ENCODE measurements at places on chromosomes 7 and 10.

GRCh38 chr7:131570401-131570800 is 14.0 kb upstream of the PODXL start:
- no peak for DNase-seq

- no peak for DNase-seq
Observed at GRCh38 chr10:68247931-68248330, 16.0 kb upstream of the ATOH7 start.

DNA sequence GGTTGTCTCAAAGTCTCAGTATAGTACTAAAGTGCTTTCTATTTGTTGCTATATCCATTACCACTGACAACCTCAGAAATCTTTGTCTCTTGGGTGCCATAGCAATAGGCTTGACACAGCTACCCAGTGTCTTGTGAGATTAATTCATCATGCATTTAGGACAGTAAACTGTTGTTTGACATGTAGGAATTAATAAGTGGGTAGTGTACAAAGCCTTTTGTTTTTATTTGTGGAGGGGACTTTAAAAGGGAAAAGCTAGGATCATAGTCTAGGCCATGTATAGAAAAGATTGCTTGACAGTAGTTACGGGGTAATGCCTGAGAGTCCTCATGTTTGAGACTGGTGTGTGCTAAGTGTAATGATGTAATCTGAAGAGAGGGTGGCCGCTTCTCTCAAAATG is 102.6 kb upstream of the AGR3 start:
- DNase-seq, result no peak

DNA sequence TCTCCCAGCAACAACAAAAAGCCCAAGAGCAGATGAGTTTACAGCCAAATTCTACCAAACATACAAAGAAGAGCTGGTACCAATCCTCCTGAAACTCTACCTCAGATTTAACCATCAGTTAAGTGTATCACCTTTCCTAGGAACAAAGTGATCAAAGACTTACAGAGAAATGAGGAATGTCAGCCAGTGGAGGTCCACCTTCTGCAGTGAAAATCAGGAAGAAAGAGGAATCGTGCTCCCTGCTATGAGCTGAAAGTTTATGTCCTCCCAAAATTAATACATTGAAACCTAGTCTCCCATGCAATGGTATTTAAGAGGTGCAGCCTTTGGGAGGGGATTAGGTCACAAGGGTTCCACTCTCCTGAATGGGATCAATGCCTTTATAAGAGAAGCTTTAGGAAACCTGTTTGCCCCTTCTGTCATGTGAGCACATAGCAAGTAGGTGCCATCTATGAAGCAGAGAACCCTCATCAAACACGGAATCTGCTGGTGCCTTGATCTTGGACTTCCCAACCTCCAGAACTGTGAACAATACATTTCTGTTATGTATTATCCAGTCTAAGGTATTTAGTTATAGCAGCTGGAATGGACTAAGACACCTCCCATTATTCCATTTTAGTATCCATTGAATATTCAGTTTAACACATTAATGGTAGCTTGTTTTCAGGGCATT is 139.0 kb upstream of the FZD8 start:
- no peak for DNase-seq
